Fibroblast of skin of left quadriceps (primary cell): ENCODE measurements at places on chromosomes 2 and 18.

- DNase-seq, result no peak
Observed at GRCh38 chr2:43040084-43040854, 186.1 kb downstream of the ZFP36L2 start.

DNA sequence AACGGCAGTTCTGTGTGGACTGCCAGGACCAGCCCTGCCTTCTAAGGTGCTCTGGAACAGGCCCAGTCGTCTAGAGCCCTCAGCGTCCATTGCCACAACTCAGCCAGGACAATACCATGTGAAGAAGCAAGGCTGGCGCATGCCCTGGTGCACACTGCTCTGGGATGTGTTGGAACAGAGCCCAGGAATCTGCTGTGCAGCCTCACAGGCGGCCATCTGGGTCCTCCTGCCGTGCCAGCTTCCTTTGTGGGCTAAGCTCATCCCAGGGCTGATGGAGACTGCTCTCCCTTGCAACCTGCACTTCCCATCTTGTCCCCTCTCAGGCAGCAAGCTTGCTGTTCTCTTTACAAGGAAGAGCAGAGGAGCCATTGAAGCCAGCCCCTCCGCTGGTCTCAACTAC, 246.4 kb upstream of the PXDN start:
- DNase-seq, result no peak

DNA sequence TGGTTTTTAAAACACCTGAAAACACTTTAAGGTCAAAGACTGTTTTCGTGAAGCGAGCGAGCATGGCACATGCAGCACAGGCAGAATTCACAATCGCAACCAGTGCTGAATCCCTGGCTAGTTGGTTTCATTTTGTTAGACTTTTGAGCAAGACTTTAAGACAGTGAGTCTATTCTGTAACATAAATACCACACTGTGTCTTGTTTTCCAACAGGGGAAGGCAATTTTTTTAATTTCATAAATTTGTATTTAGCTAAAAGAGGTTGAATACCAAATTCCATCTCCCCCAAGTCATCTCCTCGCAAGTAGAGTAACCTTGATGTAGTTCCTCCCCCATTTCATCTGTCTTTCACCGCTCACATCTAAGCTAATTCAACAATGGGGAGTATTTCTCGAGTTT, 1.4 kb downstream of the CERKL start:
- no peak for DNase-seq

DNA sequence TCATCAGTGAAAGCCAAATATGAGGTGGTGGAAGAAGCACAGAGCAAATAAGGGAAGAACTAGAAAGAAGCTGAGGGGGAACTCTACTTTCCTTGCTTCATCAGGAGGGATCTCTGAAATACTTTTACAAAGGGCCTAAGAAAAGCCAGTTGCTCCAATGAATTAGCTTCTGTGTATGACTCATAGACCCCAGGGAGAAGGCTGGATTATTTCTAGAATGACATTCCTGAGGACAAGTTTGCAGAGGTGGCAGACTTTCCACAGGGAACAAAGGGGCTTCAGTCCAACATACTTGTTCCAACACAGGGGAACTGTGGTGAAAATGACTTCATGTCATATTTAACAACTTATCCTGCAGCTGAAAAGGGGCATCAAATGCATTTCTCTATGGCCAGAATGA, 29.0 kb downstream of the DOK1 start:
- DNase-seq, result peak; percentile 45

DNA sequence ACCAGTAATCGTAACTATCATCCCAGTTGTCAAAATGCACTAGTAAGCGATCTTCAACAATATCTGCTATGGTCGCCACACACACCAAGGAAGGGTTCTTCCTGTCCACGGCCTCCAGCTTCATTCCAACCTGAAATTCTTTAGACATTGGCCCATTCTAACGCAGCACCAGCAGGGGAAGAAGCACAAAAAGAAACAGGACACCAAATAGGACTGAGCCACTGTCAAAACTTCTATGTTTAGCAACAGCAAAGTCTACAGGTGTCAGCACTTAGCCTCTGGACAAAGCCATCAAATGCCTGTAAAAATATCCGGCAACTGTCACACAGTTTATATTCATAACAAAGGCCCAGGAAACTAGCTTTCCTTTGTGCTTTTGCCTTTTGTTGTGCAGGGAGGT, 175.0 kb downstream of the L3MBTL4 start:
- DNase-seq, result no peak

DNA sequence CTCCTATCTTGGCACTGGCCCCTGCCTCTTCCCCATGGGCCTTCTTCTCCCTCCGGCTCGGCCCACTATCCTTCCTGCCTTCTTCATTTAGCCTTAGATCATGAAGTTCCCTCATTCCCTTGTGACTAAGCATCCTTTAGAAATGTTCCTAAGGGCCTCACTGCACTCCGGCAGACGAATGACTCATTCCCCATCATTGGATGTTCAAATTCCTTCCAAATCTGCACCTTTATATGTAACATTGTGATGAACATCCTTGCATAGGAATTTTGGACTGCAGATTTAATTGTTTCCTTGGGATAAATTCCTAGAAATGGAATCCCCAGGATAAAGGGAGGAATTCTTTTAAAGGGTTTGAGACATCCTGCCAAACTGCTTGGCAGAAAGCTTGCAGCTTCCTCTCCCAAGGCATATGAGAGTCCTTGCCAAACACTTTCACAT, 19.0 kb downstream of the CRACDL start:
- DNase-seq, result peak; percentile 80

- DNase-seq, result peak; percentile 39
Observed at GRCh38 chr2:3759331-3759730, 56.0 kb downstream of the DCDC2C start.

DNA sequence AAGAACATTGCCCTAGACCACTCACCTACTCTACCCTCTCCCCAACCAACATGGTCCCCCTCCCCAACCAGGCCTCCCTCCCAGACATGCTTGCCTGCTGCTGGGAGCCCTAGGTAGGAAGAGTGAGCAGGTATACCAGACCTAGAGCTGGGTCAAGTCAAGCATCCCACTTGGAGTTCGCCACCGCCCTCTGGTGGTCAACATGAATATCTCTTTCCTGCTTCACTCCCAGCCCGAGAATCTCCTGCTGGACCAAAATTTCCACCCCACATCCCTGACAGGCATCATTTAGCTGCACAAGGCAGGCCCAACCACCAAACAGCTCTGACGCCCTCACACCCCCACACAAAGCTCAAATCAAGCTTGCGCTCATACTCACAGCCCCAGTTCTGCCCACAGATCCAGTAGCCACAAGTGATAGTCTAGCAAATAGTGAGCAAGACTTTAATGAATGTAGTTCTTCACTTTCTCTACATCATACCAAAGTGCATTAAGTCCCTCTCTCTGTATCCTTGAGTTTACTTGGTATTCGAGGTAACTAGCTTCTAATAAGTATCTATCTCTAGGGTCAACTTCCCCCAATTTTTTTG, 116.0 kb downstream of the TNS1 start:
- peak; percentile 38 for DNase-seq

- no peak for DNase-seq
Observed at GRCh38 chr2:202763916-202764315, 107.7 kb downstream of the ICA1L start.

- DNase-seq, result no peak
Observed at GRCh38 chr2:136175466-136175865, 57.5 kb upstream of the CXCR4 start.

DNA sequence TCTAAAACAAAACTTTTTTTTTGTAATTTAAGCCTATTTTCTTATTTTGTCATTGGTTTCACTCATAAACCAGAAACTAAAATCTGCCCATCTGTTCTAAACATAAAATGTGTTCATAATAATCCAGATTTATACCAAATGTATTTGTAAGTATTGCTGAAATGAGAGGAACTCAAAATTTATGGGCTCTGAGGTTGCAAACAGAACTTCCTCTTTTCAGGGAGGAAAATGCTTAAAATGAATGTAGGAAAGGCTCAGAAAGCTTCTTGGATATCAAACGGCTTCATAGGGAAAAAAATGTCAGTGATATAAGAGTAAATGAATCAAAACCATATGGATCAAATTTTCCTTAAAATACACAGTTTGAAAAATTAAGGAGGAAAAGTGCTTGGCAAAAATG, 83.9 kb downstream of the PAX3 start:
- no peak for DNase-seq

DNA sequence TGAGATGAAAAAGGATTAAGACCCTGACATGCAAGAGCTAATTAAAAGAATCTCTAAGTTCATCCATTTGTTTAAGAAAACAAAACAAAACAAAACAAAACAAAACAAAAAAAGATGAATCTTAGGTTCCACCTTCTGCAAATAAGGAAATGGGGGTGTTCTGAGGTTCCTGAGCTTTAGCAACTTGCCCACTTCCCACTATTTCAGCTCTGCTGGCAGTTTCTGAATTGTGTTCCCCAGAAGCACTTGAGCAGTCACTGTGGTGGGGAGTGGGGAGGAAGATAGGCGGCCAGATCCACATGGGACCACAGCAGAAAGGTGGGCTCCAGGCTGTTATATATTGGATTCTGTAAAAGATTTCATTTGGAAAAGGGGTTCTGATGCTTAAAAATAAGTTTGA, 20.3 kb downstream of the INO80C start:
- no peak for DNase-seq

- DNase-seq, result no peak
Observed at GRCh38 chr2:16412321-16413030, 253.2 kb downstream of the CYRIA start.

GRCh38 chr2:221423210-221423804, 148.8 kb downstream of the EPHA4 start:
- DNase-seq, result no peak

DNA sequence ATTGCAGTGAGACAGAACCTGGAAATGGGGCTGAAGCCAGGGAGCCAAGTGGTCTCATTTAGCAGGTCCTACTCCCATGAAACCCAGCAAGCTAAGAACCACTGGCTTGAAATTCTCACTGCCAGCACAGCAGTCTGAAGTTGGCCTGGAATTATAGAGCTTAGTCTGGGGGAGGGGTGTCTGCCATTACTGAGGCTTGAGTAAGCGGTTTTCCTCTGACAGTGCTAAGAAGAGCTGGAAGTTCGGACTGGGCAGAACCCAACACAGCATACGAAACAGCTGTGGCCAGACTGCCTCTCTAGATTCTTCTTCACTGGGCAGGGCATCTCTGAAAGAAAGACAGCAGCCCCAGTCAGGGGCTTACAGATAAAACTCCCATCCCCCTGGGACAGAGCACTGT, 305.7 kb upstream of the SETBP1 start:
- DNase-seq, result no peak

- no peak for DNase-seq
Observed at GRCh38 chr18:62152844-62153243, 34.0 kb downstream of the PIGN start.

DNA sequence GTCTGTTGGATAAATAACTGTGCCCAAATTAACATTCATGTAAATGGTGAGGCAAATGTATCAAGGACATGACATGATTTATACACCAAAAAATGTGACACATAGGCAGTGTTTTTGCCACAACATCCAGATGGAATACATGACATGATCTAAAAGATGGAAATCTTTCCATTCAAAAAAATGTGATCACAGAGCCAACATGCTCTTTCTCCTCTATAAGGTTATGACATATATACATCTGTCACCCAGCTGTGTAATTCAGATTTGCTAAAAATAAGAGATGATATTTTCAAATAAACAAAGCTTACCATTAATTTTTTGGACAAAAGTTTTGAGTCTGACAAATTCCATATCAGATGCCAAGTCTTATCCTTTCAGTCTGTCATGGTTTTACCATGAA, 95.5 kb upstream of the COL3A1 start:
- no peak for DNase-seq
